ENCODE measurements at places on chromosomes 5 and 9.

DNA sequence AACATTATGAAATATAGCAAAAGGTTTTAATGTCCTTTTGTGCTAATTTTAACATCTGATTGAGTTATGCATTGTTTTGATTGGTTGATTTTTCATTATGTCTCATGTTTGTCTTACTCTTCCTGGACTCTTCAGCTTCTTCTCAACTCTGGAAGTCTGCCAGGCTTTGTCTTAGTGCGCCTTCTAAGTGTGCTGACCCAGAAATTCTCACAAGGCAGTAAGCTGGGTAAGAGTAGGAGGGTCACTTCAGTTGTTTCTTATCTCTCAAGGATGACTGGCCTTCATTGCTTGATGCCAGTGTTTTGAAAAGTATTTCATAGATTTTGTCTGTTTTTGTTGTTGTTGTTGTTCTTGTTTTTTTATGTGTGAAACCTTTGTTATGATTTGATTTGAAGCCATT lies 59.2 kb downstream of the RIC1 start:
- DNase-seq = no peak

- peak; percentile 45 for DNase-seq
Measured at GRCh38 chr5:91499943-91500531, 116.9 kb upstream of the ARRDC3 start.

DNA sequence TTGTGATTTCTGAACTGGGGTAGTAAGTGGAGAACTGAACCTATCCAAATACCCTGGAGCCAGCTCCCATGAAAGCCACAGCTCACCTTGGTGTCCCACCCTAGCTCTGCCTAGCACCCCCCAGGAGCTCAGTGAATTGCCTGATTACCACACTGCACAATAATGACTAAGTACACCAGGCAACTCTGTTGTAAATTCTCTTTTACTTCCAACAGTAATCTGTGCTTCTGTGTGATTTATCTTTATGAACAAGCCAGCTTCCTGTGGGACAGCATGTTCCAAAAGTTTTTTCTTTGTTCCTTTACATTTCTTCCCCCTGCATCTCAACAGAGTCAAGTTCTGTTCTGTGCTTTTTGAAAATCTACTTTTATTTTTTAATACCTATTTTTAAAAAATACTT lies 22.1 kb upstream of the GRPEL2 start:
- no peak for DNase-seq

DNA sequence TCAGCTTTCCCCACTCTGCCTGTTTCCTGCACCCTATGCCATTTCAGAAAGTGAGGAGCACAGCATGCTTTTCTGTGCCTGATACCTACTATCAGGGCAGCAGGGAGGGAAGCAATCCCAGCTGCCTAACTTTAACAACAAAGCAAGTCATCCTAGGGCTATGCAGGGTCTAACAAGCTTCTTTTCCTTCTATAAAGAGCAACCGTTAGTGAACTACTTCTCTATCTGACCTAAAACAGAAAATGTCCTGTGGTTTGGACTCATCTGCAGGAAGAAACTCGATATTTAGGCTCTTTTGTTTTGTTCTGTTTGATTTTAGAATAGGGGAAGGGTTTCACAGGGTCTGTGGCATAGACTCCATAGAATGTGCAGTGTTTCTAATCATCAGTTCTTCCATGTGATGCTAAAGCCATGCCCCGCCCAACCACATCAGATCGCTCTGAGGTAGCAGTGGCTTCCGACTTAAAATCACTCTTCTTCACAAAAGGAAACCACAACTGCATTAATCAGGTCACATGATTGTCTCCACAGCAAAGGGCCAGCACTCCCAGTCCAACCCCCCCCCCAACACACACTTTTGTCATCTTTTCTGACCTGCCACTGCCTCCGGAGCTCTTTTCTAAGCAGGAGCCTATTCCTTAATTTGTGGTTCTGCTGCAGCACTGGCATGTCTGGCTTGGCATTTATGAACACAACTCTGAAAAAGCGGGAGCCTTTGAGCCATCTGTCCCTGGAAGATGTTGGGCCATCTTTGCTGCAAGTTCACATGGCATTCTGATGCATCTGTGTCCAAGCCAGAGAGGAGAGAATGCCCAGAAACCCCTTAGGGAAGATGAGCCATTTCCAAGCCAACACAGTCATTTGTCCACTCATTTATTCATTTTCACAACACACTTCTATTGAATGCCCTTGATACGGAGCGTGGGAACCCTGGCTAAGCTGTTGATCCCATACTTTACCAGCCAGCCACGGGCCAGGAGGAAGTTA lies 71.6 kb downstream of the CFAP90 start:
- no peak for DNase-seq

- no peak for DNase-seq
Measured at GRCh38 chr5:16666883-16667398, 50.1 kb upstream of the RETREG1 start.

DNA sequence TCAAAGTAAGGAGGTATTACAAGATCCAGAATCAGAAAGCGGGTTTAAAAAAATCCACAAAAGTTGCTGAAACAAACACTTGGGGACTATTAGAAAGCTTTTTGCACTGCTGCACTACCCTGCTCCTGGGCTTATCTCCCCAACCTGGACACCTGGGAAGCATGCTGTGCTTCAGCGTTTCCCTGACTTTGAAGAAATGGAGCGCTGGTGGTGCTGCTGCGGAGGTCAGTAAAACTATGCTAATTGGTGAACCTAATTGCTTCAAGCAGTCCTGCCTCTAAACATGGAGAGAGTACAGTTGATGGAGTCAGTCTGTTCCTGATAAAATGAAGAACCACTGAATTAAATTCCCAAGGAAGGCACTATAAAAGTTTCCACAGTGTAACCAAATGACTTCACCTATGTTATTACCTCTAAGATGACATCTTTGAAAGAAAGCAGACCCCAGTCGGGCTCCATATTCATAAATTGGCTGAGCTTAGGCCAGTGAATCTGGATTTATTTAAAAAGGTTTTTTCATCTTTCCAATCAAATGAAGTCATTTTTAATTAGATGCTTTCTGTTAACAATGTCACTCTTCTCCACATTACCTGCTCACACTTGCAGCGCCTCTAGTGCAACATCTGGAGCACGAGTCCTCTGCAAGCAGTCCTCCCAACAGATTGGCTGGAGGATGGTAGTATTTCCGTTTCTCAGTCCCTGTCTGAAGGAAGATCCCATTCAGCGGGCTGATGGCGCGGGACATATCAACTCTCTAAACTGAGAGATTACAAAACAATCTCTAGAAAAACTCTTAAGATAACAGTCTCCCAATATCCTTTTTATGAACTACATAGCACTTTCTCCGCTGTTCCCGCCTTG lies 11.5 kb downstream of the NR2F1-AS1 start:
- no peak for DNase-seq

DNA sequence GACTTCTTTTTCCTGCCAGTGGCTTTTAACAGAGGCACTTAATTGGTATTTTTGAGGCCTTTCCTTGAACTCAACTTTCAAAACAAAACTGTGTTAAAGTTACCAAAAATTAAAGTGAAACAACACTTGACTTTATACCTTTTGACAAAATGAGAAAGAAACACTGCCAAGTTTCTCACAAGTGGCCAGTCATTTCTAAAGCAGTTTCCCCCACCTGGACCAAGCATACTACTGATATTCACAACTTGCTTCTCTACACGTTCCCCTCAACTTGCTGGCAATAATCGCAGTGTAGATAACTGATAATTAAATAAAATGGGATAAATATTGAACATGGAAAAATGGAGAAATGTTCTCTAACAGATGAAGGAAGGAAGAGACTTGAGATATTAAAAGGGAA lies 135.7 kb downstream of the TLR4 start:
- no peak for DNase-seq

- peak; percentile 83 for DNase-seq
Measured at GRCh38 chr5:132385326-132386105, 16.0 kb downstream of the SLC22A5 start.

DNA sequence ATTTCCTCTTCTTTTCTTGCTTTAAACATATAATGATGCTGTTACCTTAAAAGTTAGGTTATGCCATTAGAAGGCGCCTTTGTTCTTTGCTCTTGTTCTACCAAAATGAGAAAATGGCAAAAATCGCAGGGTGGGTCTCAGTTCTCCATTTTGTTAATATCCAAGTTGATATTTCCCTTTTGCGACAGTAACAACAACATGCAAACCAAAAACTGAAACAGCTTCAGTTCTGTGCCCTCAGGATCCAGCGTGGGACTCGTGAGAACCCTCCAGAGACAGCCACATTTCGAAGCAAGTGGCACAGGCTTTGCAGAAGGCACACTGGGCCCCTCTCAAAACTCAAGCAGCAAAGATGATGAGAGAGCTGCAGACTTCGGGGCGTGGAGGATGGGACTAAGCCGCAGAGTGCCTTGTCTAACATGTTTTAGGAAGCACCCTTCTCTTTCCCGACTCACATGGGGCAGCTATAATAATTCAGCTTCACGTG lies 33.0 kb upstream of the LCP2 start:
- DNase-seq = no peak

- no peak for DNase-seq
Measured at GRCh38 chr5:84642795-84643194, 258.1 kb upstream of the EDIL3 start.

DNA sequence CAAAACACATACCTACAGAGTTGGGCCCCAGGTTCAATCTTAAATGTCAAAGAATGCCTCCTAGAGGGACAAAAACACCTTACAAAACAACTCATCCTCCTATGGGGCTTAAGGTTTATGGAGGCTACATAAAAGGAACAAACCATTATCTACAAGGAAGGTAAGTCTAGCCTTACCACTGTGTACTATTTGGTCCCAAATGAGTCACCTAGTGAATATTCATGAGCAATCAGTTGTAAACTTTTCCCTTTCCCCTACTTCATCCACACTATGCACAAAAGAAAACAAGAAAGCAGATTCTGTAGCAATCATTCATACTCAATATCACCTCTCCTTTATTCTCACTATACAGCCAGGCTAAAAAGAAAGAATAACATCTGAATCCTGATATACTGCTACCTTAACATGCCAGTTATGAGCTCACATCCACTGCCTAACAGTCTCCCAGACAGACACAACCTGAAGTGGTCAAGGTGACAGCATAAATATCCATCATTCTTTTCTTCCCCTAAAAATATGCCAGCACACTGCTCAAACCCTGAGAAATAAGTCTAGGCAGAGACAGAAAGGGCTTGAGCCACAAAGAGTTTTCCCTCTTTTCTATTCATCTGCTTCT lies 6.2 kb downstream of the OXCT1 start:
- DNase-seq = peak; percentile 31

DNA sequence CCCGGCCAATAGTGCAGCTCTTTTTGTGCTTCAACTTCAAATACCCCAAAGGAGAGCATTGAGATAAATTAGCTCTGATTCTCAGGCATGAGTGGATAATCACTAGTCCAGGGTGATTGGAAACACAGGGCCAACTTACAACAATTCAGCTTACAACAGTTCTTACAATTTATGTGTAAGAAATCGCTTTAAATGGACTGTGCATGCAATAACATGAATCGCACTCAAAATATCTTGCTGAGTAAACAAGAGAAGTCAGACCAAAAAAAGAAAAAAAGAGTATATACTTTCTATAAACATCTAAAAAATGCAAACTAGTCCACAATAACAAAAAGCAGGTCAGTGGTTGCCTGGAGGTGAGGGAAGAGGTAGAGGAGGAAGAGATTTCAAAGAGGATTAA lies 150.6 kb upstream of the EDIL3 start:
- no peak for DNase-seq

DNA sequence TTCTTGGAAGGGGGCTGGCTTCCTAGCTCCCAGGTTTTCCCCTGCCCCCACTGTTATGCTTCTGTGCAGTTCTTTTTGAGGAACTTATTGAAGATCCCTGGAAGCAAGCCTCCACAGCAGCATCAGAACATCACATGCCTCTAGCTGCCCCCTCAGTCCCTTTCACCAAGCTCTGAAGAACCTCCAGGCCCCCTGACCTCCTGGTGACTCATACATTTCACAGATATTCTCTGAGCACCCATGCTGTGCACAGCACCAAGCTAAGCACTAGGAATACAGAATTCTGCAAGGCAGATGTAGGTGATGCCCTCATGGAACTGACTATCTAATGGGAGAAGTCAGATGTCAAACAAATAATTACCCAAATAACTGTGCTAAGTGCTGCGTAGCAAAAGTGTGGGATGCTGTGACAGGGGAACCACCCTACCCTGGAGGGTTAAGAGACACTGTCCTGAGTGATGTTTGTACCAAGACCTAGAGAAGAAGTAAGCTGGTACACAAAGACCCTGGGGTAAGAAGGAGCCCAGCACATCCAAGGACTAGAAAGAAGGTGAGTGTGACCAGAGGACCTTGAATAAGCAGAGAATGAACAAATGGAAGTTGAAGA lies 213.7 kb upstream of the NR4A3 start:
- DNase-seq = no peak

DNA sequence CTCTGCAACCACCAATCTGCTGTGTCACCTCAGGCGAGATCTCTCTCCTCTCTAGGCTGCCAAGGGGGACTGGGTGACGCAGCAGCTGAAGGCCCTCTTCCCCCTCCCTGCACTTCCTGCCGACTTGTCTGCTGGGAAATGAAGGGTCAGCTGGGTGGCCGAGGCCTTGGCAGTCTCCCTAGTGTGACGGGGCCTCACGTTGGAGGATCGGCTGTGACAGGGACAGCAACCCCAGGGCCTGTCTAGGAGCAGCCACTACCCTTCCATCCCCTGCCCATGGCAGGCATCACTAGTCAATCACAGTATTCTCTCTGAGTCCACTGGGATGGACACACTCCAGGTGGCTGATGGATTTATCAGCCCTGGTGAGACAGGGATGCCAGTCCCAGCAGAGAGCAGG lies 107.3 kb upstream of the SARDH start:
- DNase-seq = peak; percentile 52

GRCh38 chr5:119961993-119962392 lies 332.6 kb downstream of the FAM170A start:
- no peak for DNase-seq

DNA sequence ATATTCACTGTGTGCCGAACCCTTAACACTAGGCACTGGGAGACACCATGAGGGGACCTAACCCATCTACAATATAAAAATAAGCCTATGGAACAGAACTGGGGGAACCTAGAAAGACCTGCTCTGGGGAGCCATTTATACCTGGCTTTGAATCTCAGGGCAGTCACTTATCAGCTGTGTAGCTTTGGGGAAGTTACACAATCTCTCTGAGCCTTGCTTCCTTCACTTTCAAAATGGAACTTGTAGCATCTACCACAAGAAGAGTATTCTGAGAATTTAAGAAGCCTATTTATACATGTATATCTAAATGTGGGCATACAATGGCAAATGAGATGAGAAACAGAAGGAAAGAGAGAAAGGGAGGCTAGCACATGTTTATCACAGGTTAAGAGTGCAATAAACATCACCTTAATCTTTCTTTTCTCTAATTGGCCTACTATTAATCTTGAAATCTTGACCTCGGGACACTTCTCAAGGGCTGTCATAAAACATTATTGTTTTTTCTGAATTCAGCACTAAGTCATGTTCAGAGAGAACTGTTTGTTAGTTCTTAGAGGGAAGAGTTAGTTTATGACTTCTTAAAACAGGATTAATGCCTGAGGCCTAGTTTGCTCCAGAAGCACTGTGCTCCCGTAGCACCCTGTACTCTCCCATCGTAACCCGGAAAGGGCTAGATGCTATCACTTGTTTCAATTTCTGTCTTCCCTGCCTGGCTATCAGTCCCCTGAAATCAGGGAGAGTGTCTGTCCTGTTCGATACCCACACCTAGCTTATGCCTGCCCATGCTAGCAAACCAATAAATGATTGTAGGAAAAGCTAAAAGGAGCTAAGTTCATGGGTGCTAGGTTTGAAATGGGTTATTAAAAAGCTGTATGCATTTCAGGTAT lies 606.4 kb upstream of the CLINT1 start:
- DNase-seq = no peak
